ENCODE measurements at places on chromosomes 2 and 18.

DNA sequence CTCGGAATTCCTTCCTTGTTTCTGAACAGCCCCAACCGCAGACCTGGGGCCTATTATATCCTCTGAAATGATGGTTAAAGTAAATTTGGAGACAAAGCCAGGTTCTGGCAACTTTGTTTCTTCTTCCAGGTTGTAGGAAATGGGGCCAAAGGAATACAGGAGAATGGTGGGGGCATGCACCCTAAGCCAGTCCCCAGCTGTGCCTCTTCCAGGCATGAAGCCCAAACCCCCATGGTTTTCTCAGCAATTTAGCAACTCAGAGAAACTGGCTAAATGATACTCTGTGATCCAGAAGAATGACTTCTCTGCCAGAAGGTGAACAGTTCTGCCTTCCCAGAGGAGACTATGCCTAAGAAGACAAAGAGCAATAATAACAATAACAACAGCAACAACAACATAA lies 635.0 kb upstream of the FANCL start:
- DNase-seq: no peak

DNA sequence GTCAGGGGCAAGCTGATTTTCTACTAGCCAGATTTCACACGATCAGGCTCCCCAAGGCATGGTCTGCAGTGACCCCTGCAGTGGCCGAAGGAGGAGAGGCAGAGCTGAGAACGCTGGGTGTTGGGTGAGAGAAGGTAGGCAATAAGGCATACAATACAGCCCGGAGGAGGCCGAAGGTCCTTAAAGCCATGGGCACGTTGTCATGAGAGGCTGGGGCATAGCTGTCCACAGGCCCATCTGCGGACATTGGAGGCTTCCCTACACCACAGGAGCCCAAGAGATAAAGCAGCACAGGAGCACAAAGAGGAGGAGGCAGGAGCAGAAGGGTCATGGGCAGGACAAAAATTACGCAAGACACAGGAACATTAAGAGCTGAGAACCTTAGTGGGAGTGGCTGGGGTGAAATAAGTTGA lies 16.7 kb upstream of the BZW1 start:
- DNase-seq: no peak

DNA sequence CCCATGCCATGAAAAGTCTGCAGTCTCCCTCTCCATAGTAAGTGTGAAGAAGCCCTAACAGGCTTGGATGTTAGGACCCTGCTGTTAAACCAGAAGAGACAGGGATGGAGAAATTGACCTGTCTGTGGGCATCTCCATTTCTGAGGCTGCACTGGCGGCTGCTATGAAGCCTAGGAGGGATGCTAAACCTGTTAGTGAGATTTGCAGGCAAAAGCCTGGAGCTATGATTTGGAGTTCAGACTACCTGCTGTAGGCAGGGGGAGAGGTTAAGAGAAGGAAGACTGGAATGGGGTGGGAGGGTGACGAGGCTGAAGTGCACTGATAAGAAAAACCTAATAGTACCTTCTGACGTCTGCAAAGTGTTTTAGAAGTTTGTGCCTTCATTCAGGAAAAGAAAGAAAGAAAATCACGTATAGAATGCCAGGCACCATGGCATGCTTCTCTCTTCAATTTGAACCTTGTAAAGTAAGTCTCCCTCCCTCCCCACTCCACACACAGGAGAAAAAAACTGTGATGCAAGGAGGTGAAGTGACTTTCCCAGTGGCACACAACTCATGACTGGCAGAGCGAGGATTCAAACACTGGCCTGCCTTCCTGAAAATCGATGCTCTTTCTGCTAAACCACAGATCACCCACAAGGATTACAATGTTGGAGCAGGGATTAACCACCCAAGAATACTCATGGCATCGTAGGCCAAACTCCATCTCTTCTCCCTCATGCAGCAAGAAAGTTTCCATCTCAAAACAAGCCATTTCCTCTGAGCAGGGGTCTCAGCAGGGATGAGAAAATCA lies 98.5 kb upstream of the PKDCC start:
- no peak for DNase-seq

GRCh38 chr18:49558356-49558755 lies 3.5 kb upstream of the LIPG start:
- no peak for DNase-seq

- DNase-seq: no peak
These were observed 8.3 kb downstream of the ARL5A start for GRCh38 chr2:151819920-151820319.

GRCh38 chr2:164515734-164516133 lies 105.5 kb downstream of the GRB14 start:
- no peak for DNase-seq

DNA sequence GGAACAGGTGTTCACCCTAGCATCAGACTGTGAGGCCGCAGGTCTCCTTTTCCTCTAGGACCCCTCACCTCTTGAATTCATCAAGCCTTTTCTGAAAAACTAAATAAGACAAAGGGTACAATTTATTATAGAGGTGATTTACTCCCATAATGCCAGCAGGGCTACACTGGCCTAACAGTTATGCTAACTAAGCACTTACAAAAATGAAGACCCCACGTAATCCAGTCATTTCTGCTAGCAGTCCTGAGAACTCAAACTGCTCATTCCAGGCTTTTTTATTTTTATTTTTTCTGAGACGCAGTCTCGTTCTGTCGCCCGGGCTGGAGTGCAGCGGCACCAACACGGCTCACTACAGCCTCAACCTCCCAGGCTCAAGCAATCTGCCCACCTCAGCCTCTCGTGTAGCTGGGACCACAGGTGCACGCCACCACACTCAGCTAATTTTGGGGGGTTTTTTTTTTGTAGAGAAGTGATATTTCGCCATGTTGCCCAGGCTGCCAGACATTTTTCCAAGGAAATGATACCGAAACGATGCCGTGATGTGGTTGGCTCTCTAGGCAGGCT lies 14.2 kb downstream of the CAPG start:
- no peak for DNase-seq

- no peak for DNase-seq
These were observed 461.0 kb upstream of the CDH2 start for GRCh38 chr18:28637897-28638296.

All from caudate nucleus (tissue), 63 donors.